ENCODE measurements at places on chromosomes 3 and 15. TPM values are rescaled to one million over a fixed set of nuclear protein-coding genes. Genes with fewer than 3 reads are reported as not detected.
A peak's percentile ranks its signal among the peaks of the same experiment; 100 is the strongest.

GPR171 gene
- 7.2 TPM for total RNA-seq

GP9 gene
- not detected for total RNA-seq

NR2E3 gene
- total RNA-seq = not detected

DNA sequence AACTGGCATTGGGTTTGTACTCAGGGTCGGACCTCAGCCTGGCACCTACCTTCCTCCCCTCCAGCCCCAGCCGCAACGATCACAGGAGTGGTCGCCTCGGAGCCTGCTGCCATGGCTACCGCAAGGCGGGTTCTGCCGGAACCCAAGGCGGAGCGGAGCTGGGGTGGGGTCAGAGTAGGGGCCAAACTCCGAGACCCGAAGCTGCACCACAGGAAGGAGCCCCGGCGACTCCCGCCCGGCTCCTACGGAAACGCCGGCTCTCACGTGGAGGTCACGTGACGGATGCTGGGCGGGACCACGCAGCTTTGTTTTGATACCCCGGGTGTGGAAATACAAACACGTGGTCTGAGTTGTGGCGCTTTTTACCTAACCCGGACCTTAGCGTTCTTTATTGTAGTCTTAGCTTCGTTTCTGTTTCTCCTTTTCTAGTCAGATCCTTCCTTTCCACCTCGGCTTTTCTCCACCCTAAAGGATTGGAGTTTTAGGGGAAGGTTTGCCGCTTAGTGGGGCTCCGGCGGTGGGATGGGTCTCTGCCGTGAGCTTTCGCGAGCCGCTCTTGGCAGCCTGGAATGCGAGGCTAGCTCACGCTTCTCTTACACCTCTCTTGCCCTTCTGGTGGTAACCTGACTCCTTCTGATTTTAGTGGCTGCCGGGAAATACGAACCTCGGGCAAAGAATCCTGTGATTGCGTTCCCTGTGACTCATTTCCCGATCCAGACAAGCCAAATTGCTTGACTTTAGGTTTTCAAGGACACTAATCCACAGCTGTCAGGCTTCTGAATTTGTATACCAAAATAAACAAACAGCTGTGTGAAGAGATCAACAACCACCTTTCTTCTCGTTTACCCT is at the start of gene HSPBAP1:
HSPBAP1 (minus strand) TSS at position 264 of the 849 bp plus-strand sequence; CDS start at position 113, 151 bp downstream.
- H3K36me3 ChIP-seq = no peaks in the 10 kb centered on the region
- H3K27me3 ChIP-seq = no peaks in the 10 kb centered on the region
- peak; percentile 92 for DNase-seq
- H3K27ac ChIP-seq = peak within 1 kb of the TSS; percentile 97
- H3K4me3 ChIP-seq = peak within 1 kb of the TSS; percentile 72

GRCh38 chr15:66912441-66912840 is 153.0 kb upstream of the SMAD3 start:
- no peak overlapping the region for H3K4me3 ChIP-seq
- peaks cover 7% of the 10 kb centered on the region for H3K4me1 ChIP-seq
- no peak overlapping the region for H3K27ac ChIP-seq
- H3K36me3 ChIP-seq = no peaks in the 10 kb centered on the region
- no peak for DNase-seq
- H3K27me3 ChIP-seq = no peaks in the 10 kb centered on the region

GRCh38 chr3:46276497-46277099 is 34.3 kb downstream of the CCR3 start:
- H3K4me3 ChIP-seq = no peak overlapping the region
- DNase-seq = peak; percentile 56
- H3K27ac ChIP-seq = no peak overlapping the region

GRCh38 chr3:55252921-55253320 is 234.2 kb downstream of the WNT5A start:
- no peaks in the 10 kb centered on the region for H3K36me3 ChIP-seq
- no peak overlapping the region for H3K27ac ChIP-seq
- no peaks in the 10 kb centered on the region for H3K4me1 ChIP-seq
- no peaks in the 10 kb centered on the region for H3K27me3 ChIP-seq
- DNase-seq = no peak
- H3K4me3 ChIP-seq = no peak overlapping the region

DNA sequence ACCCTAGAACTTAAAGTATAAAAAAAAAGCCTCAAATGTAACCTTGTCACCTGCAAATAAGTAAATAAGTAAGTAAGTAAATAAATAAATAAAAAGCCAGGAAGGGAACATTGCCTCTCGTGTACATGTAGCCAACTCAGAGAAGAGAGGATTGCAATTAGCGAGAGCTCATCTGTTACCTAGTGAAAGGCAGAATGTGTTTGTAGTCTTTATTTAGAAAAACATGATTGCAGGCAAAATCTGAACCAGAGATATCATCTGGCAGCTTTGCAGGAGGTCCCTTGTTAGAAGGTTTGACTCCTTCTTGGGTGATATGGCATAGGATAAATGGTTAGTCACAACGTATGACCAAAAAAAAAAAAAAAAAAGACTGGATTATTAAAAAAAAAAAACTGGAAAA is 71.6 kb upstream of the SYN2 start:
- no peak overlapping the region for H3K4me3 ChIP-seq
- H3K36me3 ChIP-seq = no peaks in the 10 kb centered on the region
- no peak for DNase-seq
- no peaks in the 10 kb centered on the region for H3K4me1 ChIP-seq

Measured in breast epithelium (tissue), 4 donors.